ENCODE measurements at places on chromosomes 16 and 17. TPM values are rescaled to one million over a fixed set of nuclear protein-coding genes. Genes with fewer than 3 reads are reported as not detected.

Gene NRN1L
- not detected for total RNA-seq

Gene KRT25
- not detected for total RNA-seq

- no peak for DNase-seq
These were observed at the start of gene MPP2 for GRCh38 chr17:43907425-43907981. Gene MPP2, minus strand, starts transcription at chr17:43907536. Its CDS starts 3,076 bp downstream, at chr17:43904460.

DNA sequence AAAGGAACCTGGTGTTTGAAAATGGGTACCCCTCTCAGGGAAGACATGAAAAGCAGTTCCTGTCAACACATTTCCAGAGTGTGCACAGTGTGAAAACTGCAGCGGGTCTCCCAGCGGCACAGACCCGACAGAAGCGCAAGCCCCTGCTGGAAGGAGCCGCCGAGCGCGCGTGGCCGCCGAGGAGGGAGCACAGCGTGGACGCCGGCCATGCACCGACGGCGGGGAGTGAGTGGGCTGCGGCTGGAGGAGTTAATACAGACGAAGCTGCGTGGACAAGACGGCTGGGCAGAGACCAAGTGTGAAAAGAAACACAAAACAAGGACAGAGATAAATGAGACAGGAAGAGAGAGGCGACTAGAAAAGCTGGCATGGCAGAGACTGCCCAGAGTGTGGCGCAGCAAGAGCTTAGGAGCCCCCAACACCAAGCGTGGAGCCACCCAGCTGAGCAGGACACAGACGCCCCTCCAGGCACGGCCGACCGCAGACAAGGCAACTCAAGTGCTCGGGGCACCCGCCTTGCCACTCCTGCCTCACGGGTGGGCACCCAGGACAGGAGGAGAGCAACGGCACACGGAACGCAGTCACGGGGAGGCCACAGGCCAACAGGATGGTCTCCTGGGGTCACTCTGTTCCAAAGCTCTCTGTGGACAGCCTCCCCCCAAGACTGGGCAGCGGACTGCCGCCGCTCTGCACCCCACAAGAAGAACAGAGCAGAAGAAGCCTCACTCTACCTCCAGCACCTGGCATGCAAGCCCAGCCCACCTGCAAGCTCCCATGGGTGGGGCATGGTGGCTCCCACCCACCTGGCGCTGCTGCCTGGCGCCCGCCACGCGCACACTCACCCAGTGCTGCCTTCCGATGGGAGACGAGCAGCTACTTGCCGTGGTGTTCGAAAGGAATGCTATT lies 16.5 kb downstream of the SLC16A3 start:
- DNase-seq: no peak

GRCh38 chr17:9912121-9913099 lies 7.3 kb upstream of the RCVRN start:
- DNase-seq: no peak

DNA sequence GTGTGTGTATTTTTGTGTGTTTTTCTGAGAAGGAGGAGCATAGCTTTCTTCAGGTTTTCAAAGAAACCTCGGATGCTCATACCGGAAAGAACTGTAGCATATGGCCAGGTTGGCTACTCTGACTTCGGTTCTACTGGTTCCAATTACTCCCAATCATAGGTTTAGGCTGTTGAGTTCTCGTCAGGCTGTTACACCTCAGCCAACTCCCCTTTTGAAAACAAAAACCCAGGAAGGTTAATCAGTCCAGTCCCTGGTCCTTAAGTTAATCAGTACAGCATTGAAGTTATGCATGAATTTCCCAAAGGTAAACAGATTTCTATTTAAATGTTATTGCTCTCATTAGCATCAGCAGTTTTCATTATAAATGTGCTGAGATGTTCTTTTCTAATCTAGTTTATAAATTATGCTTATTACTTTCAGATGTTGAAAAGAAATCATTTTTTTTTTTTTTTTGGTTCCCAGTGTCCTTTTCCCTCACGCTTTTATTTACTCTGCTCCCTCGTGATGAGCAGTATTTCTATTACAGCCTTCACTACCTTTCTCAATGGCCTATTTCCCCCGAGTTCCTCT lies 111.0 kb downstream of the NPIPB5 start:
- no peak for DNase-seq

DNA sequence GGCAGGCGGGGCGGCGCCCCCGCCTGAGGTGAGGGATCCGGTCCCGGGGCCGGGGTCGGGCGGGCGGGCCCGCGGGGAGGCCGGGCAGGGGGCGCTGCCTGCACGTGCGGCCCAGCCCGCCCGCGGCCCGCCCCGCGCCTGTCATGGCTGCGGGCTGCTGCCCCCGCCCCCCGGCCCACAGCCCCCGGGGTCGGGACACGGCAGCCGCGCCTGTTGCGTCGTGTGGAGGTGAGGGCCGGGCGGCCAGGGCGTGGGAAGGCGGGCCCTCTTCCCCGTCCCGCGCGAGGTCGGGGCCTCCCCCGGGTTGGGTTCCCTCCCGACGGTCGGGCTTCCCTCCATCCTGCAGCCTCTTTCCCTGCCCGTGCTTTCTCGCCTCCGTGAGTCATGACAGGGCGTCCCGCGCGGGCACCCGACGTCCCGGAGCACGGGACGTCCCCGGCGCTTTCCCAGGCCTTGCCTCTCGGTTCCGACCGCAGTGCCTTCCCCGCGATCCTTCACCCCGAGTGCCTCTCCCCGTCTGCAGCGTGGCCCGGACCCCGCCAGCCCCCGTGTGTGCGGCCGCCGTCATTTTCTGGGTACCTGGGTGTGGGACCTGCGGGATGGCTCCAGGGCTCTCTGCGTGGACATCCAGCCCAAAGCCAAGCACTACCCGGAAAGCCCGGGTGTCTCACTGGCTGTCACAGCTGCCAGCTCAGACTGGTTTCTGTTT lies 76.7 kb downstream of the CHD9 start:
- no peak for DNase-seq

Gene ATP1B2
- not detected for total RNA-seq

Gene FOXN1
- total RNA-seq: not detected

GRCh38 chr16:262121-262745 lies 13.5 kb downstream of the RGS11 start:
- no peak for DNase-seq

- no peak for DNase-seq
These were observed 23.9 kb upstream of the CCL1 start for GRCh38 chr17:34386697-34387550.

Gene PMFBP1
- 0.21 TPM for total RNA-seq

- no peak for DNase-seq
These were observed 5.4 kb upstream of the ITGA3 start for GRCh38 chr17:50050431-50051032.

GRCh38 chr16:22220714-22221113 lies 14.6 kb downstream of the EEF2K start:
- no peak for DNase-seq

DNA sequence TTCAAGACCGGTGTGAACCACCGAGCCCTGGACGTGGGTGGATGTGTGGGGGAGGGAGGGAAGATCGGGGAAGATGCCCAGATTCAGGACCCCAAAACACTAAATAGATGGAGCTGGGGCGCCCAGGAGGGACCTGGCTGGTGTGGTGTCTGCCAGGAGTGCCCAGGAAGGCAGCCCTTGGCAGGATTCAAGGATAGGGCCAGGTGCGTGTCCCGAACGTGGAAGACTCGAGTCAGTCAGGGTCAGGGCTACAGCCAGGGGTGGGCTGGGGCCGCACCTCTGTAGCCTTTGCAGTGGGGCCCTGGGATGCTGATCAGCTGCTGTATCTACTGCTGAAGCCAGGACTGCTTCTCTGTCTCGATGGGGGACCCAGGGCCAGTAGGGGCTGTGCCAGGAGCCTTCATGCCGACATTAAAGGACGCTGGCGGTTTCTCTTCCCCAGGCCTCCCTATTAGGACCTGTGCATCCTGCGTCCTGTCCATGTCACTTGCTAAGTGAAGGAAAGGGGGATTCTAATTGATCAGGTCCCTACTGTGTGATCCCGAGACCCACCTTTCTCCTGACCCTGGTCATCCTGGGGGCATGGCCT lies 13.1 kb downstream of the KDM8 start:
- DNase-seq: no peak

Gene TNS4
- total RNA-seq: not detected

- no peak for DNase-seq
These were observed 2.3 kb downstream of the RSAD1 start for GRCh38 chr17:50480854-50481490.

DNA sequence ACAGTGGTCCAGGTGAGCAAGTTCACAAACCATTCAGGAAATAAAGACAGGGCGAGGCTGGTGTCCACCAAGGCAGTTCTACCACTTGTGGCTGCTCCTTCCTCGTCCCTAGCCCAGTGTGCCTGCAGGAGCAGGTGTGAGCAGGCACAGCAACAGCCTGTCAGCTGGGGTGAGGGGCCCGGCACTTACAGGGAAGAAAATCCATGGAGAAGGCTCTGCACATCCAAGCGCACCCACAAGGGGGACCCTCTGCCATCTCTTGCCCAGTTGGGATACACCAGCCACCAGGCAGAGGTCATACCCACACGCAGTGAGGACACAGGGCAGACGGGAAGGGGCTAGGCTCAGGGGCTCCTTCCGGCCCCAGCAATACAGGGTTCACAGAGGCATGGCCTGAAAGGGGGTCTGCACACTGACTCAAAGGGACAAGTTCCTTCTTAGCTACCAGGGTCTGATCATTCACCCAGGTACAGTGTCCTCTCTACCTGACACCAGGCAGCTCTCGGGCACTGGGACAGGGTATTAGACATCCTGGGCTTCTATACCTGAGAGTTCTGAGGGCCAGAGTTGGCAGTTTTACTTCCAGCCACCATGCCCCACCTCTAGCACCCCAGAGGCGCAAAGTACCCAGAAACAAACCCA lies 27.0 kb downstream of the CDIP1 start:
- peak; percentile 17 for DNase-seq

GRCh38 chr16:16001596-16002255 lies 52.3 kb downstream of the ABCC1 start:
- DNase-seq: no peak

DNA sequence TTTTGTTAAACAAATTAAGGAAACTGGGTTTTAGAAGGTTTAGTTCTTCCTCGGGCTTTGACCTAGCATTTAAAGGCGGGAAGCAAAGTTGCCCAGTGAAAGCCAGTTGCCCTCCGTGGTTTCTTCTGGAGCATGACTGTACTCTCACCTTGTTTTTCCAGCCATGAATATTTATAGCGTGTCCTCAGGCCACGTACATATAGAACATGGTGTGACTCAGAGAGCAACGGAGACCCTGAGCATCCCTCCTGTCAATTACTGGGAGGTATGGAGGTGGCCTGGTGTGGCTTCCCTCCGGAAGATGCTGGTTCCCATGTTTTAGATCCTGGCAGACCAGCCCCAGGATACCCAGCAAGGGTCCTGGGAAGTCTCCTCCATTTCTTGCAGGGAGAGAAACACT lies 48.4 kb downstream of the AKAP1 start:
- no peak for DNase-seq
